GM04503 (cell line): ENCODE measurements at places on chromosomes 5 and 9.

DNA sequence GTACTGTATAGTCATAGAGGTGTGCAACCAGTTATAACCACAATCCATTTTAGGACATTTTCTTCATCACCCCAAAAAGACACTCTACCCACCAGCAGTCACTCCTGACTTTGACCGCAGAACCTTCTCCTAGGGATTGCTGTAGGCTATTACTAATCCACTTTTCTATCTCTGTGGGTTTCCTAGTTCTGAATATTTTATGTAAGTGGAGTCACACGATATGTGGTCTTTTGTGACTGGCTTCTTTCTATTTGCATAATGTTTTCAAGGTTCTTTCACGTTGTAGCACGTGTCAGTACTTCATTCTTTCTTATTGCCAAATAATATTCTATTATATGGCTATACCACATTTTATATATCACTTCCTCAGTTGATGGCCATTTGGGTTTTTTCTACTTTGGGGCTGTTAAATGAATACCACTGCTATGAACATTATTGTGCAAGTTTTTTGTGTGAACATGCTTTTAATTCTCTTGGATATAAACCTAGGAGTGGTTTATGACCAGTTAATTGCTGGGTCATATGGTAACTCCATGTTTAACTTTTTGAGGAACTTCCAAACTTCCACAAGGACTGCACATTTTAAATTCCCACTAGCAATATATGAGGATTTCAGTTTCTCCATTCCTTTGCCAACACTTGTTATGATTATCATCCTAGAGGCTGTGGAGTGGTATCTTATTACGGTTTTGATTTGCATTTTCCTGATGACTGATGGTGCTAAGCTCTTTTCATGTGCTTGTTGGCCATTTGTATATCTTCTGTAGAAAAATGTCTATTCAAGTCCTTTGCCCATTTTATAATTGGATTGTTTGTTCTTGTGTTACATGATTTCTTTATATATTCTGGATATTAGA, 37.8 kb downstream of the MRRF start:
- DNase-seq, result no peak

DNA sequence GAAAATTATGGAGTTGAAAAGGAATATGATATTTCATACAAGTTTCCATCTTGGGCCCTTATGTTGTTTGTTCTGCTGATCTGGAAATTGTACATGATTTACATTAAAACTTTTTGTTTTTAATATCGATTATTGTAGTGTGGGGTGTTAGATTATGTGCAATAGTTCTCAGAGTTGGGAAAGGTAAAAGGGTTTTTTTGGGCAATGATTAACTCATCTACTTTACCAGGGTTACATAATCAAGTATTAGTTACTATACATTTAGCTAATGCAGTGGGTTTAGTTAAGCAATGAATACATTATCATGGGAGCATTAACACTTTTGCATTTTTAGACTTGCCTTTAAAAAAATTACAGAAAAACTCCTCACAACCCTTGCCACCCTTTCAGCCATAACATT, 134.0 kb downstream of the ZSWIM6 start:
- no peak for DNase-seq

DNA sequence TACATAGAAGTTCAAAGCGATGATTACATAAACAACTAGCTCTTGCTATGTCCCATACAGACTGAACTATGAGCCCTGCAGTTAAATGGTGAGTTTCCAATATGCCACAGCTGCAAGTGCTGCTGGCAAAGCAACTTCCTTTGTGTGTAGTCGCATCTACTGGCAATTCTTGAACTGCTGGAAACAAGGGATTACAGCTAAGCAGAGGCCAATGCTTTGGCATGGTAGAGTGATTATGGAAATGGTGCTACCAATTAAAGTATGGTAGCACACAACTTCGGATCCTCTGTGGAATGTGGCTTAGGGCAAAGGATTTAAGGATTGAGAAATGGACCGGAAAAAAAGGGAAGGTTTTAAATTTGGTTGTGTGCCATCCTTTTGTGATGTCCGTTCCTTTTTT, 856.6 kb downstream of the MAT2B start:
- DNase-seq, result no peak

DNA sequence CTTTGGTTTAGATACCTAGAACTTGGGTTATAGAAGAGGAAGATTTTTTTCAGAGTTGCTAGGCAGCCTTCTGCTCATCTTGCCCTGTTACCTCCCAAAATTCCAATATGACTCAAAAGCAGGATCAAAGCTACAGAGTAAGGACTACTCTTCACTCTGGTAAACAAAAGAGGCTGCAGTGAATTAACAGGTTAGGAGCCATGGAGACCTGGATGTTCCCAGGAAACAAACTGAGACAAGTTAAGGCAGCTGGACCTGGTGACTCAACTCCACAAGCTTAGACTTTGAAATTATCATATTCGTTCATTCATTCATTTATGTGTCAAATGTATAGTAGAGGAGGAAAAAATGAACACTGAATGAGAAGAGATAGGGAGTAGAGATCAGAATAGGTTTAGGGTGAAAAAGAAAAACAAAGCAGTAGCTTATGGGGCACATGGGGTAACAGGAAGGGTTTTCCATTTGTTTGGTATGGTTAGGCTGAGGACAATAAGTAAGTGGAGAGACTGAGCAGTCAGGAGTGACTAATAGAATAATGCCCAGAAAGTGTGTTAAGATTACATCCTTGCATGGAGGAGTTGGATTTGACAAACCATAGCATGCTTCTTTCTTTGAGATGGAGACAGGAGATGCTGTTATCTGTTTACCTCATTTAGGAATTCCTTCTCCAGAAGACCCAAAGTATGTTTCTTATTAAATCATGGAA, 464.0 kb upstream of the ZNF608 start:
- no peak for DNase-seq

DNA sequence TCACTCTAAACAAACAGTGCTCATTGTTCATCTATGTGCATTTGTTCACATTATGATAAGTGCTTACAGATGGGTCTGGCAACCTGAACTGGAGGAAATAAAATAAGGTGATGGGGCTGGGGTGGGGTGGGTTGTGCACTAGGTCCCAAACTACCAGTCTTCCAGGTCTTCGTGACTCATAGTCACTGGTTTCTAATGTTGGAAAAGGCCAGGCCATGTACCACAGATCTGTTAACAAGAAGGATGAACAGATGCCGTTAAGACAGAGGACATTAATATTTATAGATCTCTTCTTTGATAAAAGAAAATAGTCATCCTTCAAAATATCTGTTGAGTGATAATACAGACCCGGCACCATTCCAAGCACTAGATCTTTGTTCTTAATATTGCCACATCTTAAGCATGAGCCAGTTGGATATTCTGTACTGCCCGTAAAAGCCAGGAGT, 71.4 kb upstream of the STARD4 start:
- no peak for DNase-seq

DNA sequence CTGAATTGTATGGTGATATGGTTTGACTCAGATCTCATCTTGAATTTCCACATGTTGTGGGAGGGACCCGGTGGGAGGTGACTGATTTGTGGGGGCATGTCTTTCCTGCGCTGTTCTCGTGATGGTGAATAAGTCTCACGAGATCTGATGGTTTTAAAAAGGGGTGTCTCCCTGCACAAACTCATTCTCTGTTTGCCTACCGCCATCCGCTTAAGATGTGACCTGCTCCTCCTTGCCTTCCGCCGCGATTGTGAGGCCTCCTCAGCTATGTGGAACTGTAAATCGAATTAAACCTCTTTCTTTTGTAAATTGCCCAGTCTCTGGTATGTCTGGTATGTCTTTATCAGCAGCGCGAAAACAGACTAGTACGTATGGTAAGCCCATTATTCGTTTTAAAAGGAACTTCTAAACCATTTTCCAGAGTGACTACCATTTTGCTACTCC, 48.7 kb downstream of the SLC36A1 start:
- no peak for DNase-seq

DNA sequence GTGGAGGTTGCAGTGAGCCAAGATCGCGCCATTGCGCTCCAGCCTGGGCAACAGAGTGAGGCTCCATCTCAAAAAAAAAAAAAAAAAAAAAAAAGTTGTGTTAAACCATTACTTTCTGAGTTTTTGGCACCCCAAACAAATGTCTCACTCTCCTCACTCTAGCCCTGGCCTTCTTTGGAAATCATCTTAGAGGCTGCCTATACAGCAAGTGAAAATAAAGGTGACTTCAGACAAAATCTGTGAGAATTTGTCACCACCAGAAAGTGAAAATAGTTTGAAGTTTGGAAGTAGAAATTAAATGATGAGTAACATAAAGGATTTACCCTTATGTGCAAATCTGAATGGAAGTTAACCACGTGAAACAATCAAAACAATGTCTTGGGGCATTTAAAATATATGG, 7.2 kb upstream of the ZNF131 start:
- no peak for DNase-seq

DNA sequence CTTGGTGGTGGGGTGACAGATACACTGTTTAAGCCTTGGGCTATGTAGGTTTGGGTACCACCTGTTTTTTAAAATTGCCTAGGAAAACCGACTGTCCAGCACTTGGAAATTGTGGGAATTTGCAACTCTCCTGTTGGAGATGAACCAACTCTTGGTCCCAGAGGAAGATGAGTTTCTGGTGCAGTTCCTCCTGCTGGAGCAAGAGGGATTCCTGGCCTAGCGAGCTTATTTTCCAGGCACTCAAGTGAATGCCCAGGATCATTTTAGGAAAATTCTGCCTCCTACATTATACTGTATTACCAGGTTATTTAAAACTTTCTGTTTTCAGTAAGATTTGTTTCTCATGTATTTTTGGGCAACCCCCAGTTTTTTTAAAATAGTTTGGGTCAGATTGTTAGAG, 33.7 kb downstream of the AP3S1 start:
- no peak for DNase-seq

- no peak for DNase-seq
Measured at GRCh38 chr5:56037531-56038010, 42.8 kb upstream of the IL6ST start.

- no peak for DNase-seq
Measured at GRCh38 chr5:143694357-143694756, 117.6 kb upstream of the HMHB1 start.
